Cerebellar cortex (tissue), 1 donor: ENCODE measurements at places on chromosomes 6 and 20.

DNA sequence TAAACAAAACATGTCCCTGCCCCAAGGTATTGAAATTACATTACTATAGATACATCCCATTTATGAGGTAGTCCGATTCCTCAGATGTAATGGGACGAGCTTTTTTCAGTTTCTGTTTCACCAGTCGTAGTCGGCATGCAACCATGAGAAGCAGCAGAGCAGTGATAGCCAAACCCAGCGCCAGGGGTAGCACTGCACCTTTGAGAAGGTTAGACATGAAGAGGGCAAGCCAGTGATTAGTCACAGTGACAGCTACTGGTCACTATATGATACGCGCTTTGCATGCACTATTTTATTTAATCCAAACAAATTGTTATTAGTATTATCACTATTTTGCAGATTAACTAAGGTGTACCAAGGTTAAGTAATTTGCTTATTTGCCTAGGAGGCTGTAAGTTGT is 43.7 kb downstream of the LRP11 start:
- no peak for DNase-seq

- peak; percentile 97 for DNase-seq
These were observed 37.4 kb downstream of the COX4I2 start for GRCh38 chr20:31674895-31675827.

GRCh38 chr6:16168858-16169257 is 40.0 kb downstream of the MYLIP start:
- peak; percentile 14 for DNase-seq

GRCh38 chr6:170024940-170025339 is 265.9 kb downstream of the DLL1 start:
- no peak for DNase-seq

DNA sequence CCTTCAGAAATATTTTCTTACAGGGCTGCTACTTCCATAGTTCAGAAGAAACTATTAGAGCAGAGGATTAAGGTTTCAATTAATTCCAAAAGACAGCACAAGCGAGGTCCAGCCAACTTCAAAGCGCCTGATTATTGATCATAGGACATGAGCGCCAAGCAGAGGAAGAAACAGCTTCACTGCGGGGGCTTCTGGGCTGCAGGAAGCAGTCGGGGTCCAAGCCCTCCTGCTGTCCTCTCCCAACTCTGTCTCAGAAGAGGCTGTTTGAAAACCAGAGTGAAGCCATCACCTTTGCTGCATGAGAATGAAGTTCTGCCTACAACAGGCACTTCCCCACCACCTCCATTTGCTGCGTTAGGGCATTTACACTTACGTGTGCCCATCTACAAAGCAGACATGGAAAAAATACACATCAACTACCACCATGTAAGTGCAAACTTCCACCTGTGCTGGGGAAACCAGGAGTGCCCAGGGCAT is 23.9 kb downstream of the SUMO4 start:
- DNase-seq, result no peak

GRCh38 chr6:85416049-85416448 is 33.8 kb upstream of the NT5E start:
- no peak for DNase-seq

- no peak for DNase-seq
These were observed 74.2 kb downstream of the EZR start for GRCh38 chr6:158744986-158745430.

DNA sequence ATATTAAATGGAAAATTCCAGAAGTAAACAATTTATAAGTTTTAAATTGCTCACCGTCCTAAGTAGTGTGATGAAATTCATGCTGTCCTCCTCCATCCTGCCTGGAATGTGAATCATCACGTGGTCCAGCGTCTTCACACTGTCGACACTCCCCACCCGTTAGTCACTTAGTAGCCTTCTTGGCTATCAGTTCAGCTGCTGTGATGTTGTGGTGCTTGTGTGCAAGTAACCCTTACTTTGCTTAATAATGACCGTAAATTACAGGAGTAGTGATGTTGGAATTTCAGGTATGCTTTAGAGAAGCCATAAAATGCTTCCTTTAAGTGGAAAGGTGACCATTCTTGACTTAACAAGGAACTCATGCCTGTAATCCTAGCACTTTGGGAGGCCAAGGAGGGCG is 25.2 kb downstream of the RIOK1 start:
- peak; percentile 81 for DNase-seq

GRCh38 chr20:33689493-33689892 is 3.3 kb upstream of the E2F1 start:
- no peak for DNase-seq

- DNase-seq, result no peak
These were observed 144.7 kb upstream of the FBXL4 start for GRCh38 chr6:99092461-99092860.

DNA sequence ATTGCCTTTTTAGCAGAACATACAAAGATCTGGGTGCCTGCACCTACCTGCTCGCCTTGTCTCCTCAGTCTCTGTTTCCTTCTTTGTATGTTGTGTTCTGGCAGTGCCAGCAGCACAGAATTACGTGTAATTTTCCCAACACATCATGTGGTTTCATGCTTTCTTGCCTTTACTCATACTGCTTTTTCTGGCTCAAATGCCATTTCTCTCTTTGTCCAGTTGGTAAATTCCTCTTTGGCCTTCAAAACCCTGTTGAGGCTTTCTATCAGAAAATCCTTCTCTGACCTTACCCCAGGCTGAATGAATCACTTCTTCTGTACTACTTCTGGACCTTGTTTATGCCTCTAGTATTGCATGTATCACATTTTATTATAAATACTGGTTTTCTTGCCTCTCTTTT is 31.8 kb downstream of the L3MBTL3 start:
- no peak for DNase-seq

- DNase-seq, result no peak
These were observed 65.1 kb upstream of the CDH4 start for GRCh38 chr20:61186771-61187472.

GRCh38 chr20:51409192-51409880 is 133.2 kb downstream of the NFATC2 start:
- DNase-seq, result no peak

- peak; percentile 54 for DNase-seq
These were observed 119.6 kb downstream of the SCML4 start for GRCh38 chr6:107704347-107705013.

DNA sequence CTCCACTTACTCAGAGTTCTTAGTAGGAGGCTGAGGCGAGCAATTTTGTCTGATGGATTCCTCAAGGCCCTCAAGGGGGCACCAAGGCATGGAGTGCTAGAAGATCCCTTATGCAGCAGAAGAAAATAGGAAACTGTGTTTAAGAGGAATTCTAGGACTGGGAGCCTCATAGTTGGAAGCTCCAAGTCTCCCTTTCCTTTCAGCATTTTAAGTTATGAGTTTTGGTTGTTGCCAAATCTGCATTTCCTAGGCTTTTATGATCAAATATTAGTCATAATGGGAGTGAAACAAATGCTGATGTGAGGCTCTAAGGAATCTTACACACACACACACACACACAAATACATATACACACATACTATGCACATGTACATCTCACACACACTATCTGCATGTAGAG is 714.0 kb downstream of the UTRN start:
- no peak for DNase-seq

- no peak for DNase-seq
These were observed 686 bp downstream of the ZGPAT start for GRCh38 chr20:63708301-63709148.

DNA sequence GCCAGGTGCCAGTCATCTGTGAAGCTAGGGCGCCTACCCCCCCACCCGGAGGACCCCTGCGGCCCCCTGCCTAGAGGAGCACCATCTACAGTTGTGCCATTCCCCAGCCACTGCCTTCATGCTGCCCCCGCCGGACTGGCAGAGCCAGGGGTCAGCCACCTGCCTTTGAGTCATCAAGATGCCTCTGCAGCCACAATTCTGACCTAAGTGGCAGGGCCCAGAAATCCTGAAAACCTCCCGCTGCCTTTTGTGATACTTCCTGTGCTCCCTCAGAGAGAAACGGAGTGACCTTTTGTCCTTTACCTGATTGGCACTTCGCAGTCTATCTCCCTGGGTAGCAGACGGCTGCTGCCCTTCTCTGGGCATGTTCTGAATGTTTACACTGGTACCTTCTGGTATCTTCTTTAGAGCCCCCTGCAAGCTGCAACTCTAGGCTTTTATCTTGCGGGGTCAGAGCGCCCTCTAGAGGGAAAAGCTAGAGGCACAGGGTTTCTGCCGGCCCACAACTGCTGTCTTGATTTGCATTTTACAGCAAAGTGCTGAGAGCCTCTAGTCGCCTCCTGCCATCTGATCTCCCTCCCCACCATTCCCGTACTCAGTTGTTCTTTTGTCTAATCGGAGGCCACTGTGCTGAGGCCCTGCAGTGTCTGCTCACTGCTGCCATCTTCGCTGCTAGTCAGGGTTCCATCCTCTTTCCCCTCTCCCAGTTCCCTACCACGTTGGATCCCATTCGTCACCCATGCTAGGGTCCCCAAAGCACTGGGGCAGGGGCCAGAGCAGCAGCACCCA is 26.9 kb downstream of the SPATA2 start:
- DNase-seq, result peak; percentile 95

GRCh38 chr20:44541992-44542391 is 20.1 kb upstream of the SERINC3 start:
- no peak for DNase-seq

- DNase-seq, result no peak
These were observed 42.0 kb upstream of the KCNQ5 start for GRCh38 chr6:72579865-72580264.

- DNase-seq, result no peak
These were observed 59.4 kb upstream of the SCP2D1 start for GRCh38 chr20:18754030-18754652.

DNA sequence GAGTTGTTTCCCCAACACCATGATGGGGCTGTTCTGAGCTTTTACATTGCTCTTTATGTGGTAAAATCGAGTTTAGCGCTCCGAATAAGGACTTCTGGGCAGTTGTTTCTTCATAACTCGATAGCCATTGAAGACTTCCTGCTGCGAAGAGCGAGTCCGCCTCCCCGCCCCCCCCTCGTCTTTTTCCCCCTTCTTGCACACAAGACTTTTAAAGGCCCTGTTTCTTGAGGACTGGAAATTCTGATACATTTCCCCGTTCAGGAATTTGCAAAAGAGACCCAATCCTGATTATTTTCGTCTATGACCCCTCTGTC is 1.5 kb upstream of the CITED2 start:
- DNase-seq, result no peak

GRCh38 chr20:22101606-22102005 is 396.1 kb downstream of the PAX1 start:
- no peak for DNase-seq

GRCh38 chr20:35368666-35369423 is 42.9 kb downstream of the UQCC1 start:
- DNase-seq, result peak; percentile 66

DNA sequence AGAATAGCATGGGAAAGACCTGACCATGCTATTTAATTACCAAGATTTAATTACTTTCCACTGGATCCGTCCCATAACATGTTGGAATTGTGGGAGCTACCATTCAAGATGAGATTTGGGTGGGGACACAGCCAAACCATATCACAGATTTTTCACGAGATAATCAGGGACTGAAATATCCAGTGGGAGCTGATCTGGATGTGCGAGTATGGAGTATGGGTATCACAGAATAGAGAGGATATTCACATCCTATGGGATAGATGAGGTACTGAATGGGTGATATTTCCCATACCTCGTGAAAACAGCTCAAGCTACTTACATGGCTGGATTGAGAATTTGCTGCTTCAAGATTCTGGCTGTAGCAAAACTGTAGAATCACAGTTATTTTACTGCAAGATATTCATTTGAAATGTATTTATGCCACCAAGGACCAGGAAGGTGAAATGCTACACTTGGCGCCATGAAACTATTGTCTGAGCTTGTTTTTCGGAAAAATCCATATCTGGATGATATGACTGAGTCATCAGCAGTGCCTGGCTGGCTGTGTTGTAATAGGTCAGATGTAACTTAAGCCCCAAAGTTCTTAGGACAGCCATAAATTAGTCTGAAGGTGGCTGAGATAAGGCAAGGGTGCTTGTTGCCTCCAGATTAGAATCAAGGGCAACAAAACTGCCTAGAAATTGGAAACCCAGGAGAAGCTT is 29.8 kb downstream of the KCNS1 start:
- no peak for DNase-seq

DNA sequence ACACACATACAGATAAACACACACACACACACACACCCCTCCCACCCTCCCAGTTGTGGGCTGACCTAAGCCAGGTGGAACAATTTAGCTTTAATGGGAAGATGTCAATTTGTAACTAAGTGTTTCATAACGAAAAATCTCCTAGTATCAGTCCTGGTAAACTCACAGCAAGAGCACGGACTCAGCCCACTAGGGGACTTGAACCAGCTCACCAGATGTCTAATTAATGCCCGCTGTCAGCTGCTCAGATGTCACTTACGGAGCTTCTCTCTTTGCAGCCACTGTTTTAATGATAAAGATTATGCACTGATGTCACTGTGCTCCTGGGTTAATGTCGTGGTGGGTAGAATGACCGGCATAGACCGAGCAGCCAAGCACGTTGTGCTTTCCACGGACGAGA is 116.6 kb upstream of the INSM1 start:
- DNase-seq, result no peak

DNA sequence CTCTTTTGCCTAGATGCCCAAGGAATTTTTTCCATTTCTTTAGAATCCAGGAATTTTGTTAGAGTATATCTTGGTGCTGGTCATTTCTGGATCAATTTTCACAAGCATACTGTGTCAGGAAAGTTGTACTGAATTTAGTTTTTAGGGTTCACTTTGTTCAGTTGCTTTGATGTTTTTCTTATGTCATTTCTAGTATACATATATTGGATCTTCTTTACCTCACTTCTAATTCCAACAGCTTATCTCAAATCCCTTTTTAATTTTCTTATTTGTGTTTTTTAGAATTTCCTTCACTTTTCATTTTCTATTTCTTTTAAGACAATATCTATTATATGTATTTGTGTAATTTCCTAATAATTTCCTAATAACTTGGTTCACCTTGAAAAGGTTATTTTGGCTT is 281.0 kb upstream of the AGPAT4 start:
- no peak for DNase-seq

DNA sequence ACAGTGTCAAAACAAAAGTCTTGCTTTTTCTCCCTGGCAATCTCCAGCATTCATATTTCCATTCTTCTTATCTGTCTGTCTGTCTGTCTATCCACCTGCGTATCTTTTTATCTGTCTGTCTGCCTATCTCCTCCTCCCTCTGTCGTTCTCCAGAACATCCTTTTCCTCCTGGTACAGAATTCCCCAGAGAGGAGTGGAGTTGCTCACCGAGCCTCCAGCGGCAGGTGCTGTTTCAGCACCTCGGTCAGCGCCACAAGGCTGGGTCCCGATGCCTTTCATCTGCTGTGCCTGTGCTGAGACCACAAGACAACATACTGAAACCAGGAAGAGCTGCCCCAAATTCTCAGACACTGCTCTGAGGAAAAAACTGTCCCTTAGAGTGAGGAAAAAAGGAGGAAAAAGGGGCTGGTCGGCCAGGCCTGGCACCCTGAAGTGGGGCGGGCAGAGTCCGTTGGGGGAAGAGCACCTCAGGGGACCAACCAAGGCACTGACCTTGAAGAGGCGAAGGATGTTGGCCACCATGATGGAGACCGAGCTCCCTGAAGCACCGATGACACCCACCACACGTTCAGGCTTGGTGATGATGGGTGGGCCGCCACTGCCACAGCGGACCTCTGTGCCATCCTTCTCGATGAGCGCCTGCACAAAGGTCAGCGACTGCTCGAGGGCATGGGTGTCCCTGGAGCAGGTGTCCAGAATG is 13.3 kb downstream of the GRM4 start:
- no peak for DNase-seq
